ENCODE measurements at places on chromosomes 7 and 10.

DNA sequence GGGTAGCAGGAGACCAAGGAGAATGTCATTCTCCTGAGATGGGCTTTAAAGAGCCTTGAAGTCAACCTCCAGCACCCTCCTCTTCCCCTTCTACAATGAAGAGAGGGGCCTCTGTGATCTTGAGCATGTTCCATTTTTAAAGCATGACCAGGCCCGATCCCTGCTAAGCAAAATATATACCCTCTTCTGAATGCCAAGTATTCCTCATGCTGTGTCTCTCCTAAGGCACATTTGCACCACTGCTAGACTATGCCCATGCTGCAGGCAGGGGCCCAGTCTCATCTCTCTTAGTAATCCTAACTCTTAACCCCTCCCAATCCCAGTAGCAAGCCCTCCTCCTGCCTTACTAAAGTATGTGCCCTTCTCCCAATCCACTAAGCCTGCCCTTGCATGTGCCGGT is 18.4 kb downstream of the SORBS1 start:
- no peak for DNase-seq

DNA sequence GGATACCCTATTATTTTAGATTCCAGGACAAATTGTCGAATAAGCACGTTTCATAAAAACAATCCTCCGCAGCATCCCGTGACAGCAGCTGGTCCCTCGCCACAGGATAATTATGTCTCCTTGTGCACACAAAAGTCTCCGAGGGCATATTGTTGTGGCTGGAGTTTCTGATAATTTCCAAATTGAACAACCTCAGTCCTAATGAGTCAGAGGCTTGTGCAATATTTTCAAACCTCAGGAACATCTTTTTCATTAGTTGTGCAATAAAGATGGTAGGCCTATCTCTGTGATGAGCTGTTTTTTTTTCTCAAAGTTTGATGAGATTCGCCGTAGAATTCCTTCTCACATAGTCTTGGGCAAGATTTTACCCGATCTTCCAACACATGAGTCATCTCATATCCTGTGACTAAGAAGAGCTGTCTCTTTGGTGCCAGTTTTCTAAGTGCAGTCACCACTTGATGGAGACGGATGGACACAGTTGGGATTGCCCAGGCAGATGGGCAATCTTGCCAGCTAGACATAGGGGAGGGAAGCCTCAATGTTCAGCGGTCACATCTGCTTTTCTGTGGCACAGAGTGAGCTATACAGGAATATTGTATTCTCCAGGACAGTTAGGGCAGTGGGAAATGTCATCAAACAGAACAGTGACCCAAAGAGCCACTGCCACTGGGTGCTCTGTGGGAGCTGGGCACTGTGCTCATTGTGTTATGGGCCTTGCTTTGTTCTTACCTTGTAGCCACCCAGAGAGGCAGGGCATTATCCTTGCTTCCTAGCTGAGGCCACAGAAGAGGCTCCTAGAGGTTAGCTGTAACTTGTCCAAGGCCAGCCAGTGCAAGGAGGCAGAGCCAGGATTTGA is 7.8 kb downstream of the HTRA1 start:
- DNase-seq, result no peak

DNA sequence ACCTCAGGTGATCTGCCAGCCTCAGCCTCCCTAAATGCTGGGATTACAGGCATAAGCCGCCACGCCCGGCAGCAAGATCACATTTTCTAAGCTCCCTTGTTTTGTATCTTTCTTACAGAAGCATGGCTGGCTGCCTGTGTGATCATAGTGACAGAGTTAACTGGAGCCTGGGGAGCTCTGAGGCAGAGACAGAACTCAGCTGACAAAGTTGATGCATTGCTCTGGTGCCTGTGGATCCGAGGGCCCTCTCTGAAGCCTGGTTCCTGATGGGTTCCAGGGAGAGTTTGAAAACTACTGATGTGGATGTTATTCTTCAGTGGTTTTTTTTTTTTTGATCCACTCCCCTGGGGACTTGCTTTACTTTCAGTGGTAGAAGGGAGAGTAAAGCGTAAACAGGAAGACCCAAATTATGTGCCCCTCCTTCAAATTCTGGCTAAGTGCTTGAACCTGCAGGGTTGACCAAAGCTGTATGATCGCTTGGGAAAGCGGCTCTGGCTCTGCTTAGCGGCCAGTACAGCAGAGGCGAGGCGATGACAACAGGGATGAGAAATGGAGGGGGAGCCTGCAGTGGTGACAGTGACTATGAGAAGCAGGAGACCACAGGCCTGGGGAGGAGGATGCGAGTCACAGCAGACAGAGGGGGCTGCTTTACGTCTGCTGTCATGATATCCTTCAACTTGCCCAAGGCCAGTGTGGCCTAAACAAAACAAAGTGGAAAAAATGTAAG is 6.8 kb upstream of the EFCAB10 start:
- DNase-seq, result no peak

DNA sequence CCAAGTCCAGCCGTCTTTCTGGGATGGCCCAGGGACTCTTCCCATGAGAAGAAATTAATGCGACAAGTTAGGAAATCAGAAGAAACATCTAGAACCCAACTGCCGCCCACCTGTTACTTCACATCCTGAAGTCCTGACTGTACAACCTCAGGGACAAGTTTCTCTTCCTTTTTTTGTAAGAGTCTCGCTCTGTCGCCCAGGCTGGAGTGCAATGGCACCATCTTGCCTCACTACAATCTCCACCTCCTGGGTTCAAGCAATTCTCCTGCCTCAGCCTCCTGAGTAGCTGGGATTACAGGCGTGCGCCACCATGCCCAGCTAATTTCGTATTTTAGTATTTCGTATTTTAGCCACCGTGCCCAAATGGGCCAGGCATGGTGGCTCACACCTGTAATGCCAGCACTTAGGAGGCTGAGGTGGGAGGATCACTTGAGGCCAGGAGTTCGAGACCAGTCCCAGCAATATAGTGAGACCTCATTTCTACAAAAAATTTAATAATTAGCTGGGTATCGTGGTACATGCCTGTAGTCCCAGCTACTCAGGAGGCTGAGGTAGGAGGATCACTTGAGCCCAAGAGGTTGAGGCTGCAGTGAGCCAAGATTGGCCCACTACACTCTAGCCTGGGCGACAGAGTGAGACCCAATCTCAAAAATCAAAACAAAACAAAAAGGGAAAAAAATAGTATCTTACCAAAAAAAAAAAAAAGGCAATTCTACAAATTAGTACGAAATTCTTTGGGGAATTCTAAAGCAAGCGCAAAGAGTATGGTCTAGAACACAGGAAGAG is 20.8 kb downstream of the LAT2 start:
- no peak for DNase-seq

DNA sequence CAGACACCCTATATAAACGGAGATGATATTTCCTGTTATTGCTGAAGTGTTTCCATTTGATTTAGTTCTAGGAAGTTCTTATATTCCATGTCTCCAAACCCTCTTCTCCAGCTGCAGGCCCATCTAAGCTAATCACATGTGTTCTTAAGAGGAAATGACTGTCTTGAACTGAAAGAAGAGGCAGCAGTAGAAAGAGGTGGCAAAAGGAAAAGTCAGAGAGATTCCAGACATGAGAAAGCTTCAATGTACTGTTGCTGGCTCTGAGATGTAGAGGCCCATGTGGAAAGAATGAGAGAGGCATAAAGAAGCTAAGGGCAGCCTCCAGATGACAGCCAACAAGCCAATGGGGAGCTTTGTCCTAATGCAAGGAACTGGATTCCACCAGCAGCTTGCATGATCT is 287.2 kb downstream of the GFRA1 start:
- no peak for DNase-seq

GRCh38 chr10:88892222-88892967 is 12.3 kb downstream of the STAMBPL1 start:
- no peak for DNase-seq

GRCh38 chr10:99698504-99699080 is 33.3 kb downstream of the COX15 start:
- no peak for DNase-seq

DNA sequence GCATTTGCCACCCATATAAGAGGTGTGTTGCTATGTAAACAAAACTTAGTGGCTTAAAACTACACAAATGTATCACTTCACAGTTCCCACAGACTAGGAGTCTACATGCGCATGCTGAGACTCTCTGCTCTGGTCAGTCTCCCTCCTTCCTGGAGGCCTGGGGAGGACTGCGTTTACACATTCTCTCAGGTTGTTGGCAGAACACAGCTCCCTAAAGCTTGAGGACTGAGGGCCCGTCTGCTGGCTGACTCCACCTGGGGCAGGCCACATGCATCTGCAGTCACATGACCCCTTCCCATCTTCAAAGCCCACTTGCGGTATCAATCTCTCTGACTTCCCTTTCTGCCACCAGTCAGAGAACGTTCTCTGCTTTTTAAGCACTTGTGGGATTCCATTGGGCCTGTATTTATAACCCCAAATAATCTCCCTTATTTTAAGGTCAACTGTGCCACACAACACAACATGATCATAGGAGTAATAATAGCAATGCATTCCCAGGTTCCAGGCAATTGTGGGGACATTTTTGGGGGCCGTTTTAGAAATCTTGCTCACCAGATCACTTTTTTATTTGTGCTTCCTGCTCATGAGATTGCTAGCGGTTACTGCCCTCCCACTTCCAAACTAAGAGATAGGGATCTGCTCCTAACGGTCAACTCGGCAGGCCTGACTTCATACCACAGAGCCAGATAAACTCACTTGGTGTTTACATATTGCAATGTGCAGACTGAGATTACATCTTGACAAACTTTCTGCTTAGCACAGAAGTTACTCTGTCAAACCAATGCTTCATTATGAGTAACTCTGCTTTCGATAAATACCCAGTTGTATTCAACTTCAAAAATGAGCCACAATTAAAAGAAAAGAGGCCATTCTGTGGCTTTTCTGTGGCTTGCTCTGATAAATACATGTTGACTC is 96.3 kb downstream of the ALOX5 start:
- DNase-seq, result peak; percentile 36

DNA sequence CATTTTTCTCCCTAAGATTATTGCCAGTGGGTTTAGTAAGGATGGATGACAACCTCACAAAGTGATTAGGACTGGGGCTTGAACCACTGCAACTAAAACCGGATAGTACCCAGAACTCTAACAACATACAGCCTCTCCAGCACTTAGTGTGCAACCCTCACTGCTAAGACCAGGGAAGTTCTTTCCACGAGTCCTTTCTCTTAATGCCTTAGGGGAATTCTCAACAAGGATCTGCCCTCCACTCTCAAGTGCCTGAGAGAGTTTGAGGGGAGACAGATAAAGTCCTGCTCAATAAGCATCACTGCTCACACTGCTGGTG is 104.6 kb downstream of the NRP1 start:
- DNase-seq, result no peak

- DNase-seq, result no peak
Observed at GRCh38 chr7:119967221-119967620, 305.8 kb upstream of the KCND2 start.

- no peak for DNase-seq
Observed at GRCh38 chr7:133853706-133854276, 273.3 kb upstream of the LRGUK start.

- no peak for DNase-seq
Observed at GRCh38 chr7:116351966-116352365, 141.6 kb downstream of the TES start.

GRCh38 chr7:44974549-44974948 is 4.3 kb downstream of the MYO1G start:
- no peak for DNase-seq

DNA sequence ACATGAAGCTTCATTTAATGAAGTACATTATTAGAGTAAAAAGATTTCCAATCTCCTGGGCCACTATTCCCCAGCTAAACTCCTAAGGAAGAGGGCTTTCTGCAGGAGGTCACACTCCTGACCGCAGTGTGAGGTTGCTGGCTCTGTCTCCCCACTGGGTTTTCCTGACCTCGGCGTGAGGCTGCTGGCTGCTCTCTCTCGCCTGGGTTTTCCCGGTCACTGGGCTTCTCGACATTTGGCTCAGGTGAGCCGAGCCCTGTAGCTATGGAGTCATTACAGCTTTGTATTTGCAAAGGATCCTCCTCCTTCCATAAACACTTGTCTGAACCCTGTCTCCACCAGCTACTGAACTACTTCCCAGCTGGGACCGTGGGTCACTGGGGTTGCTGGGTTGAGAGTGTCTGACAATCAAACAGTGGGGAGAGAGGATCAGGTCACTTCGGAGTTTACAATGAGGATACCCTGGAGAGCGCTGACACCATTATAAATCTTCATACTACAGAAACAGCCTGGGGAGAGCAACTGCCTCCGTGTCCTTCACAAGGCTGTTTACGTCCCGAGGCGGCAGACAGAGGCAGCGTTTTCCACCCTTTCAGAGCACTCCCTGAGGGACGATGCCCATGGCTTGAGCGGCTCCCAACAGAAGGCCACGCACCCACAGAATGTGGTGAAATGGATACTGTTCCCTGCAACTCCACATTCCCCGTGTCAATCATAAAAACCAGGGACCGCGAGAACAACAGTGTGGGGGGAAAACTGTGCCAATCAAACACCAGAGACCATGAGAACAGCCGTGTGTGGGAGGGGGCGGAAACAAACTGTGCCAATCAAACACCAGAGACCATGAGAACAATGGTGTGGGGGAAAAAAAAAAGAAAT is 226.2 kb downstream of the ZMYND11 start:
- no peak for DNase-seq

- no peak for DNase-seq
Observed at GRCh38 chr7:2529161-2530070, 9.8 kb downstream of the LFNG start.

DNA sequence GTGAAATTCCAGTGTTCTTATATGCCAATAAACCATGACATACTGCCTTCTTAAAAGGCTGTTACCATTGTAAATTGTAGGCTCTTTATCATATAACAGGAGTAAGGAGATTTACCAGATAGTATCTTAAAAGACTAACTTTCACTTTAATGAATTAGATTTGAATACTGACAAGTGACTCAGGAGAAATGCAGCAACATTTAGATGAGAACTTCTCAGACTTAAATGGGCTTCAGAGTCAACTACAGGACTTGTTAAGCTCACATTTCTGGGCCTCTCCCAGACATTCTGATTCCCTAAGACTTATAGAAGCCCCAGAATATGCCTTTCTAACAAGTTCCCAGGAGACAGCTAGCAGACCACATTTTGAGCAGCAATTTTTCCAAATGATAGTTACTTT is 466.3 kb downstream of the ARL4A start:
- DNase-seq, result no peak

- DNase-seq, result peak; percentile 59
Observed at GRCh38 chr10:3239066-3239919, 66.7 kb upstream of the PITRM1 start.

DNA sequence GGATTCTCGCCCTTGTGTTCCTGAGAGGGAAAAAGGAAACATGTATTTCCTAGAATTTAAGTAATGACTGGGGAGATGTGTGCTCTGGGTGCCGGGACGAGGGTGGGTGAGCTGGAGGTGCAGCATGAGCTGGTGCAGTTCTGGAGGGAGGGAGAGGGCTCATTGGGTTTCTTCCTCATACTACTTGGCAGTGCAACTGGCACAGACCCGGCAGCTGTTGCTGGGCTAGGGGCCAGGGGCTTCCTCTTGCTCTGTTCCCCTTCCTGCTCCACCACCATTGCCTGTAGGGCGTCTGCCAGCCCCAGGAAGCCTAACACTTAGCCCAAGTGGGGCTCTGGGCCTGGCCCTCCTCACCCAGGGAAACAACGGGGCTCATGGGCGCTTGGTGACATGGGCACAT is 5.9 kb downstream of the RET start:
- no peak for DNase-seq

GRCh38 chr10:62502995-62503613 is 128.9 kb downstream of the ZNF365 start:
- DNase-seq, result no peak

GRCh38 chr10:60834401-60834800 is 56.1 kb downstream of the CDK1 start:
- no peak for DNase-seq
